ENCODE measurements at places on chromosomes 6 and 20.

GRCh38 chr6:25042984-25043725, 107.4 kb upstream of the RIPOR2 start:
- DNase-seq: no peak

DNA sequence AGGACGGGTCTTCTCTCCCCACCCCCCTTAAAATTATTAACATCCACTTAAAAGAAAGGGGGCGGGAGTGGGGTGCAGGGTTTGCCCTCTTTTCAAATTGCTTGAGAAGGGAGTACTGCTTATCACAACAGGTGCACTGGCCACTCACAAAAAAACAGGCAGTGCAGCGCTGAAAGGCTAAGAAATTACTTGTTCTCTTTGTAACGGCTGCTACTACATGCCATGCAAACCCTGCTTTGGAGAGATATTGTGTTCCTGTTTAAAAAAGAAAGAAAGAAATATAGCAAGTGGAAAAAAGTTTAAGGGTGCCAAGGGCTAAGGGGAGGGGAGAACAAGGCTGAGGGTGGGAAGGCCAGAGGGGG, 312.7 kb upstream of the JARID2 start:
- no peak for DNase-seq

- DNase-seq: no peak
Observed at GRCh38 chr6:169921853-169922824, 170.7 kb downstream of the ERMARD start.

DNA sequence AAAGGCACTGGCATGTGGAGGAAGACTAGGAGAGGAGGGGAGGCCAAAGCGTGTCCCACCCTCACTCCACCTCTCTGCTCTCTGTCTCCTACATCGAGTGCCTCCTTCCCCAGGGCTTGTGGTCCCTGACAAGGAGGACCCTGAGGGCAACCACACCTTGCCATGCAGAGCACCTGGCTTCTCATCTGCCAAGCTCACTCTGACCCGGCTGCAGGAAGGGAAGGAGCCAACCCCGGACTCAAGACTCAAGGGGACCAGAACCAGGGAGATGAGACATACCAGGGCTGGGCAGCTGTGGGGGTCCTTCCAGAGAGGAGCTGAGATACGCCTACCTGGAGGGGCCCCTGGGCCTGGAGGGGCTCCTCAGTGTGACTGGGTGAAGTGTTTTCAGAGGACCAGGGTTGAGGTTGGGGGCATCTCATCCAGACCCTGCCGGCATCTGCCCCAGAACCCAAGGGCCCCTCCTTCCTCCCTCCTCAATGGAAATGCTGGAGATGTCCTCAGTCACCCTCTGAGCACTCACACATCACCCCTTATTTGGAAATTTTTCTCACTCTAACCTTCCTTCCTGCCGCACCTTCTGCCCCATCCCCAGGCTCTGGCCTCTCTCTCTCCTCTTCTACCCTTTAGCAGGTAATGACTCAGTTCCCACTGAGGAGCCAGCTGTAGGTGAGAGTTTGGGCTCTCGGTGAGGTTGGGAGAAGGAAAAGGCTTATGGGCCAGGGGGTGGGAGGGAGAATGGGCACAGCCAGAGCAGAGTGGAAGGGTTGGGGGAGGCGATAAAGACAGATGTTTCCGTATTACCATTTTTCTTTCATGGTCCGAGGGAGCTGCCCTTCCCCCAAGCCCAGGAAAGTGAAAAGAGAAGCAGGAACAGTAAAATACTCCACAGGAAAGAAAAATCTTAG, 32.0 kb upstream of the POU5F1 start:
- DNase-seq: peak; percentile 41

- DNase-seq: no peak
Observed at GRCh38 chr6:16562498-16562897, 198.8 kb downstream of the ATXN1 start.

GRCh38 chr20:10943686-10944265, 270.0 kb upstream of the JAG1 start:
- DNase-seq: no peak

DNA sequence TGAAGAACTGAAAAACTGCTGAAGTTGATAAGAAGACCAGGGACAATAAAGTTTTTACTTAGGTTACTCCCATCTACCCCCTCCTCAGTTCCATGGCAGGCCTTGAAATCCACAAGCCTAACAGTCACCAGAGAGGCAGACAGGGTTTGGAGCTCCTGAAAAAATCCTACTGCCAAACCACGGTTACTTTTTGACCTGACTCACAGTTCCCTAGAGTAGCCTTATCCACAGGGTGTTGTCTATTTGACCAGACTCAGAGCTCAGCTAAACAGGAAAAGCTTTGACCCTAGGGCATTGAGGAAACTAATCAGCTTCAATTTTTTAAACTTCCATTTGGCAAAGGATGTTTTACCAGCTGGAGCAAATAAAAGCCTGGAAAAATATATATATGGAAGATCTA, 257.7 kb upstream of the NT5E start:
- DNase-seq: no peak

GRCh38 chr20:47749339-47749738, 35.9 kb downstream of the SULF2 start:
- DNase-seq: no peak

DNA sequence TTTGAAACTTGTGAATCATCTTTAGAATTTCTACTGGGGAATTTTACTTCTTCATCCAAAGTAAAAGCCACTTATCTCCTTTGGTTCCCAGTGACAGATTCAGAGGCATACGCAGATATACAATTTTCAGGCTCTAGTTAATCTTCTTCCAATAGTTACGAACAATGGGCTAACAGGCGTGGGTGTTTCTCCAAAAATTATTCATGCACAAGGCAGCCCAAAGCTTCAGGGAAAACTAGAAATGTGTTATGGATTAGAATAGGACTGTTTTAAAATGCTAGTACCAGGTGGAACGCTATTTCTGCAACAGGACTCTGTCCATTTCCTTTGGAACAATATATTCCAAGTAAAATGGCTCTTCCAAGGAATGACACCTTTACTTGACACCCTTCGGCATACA, 102.2 kb downstream of the ZNF217 start:
- no peak for DNase-seq

All from OCI-LY7 (cell line).